ENCODE measurements at places on chromosomes 4 and X.

DNA sequence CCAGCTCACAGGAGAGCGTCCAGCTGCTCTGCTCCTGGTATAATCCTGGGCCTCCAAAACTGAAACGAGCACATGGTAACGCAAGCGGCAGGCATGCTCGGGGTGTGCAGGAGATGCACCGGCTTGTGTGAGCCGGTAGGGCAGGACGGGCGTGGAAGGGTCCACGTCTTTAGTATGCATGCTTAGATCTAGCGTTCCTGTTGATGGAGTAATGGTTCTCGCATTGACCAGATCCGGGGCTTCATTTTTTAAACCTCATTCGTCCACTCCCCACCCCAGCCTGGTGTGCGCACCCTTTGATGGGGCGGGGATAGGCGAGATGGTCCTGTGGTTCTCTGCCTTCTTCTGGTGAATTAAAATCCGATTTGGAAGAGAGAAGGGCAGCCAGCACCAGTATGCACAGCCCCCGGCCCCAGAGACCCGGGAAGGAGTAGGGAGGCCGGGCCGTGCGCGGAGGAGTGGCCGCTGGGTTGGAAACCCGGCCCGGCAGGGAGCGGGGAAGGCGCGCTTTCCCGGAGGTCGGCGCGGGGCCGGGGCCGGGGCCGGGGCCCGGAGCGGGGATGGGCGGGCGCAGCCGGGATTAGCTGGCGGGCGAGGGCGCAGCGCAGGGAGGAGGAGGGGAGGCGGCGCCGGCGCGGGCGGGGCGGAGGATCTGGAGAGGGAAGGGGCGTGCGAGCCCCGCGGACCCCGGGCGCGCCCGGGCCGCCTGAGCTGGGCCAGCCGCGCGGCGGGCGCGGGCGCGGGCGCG, 39.9 kb downstream of the FAM149A start:
- no peak for DNase-seq

DNA sequence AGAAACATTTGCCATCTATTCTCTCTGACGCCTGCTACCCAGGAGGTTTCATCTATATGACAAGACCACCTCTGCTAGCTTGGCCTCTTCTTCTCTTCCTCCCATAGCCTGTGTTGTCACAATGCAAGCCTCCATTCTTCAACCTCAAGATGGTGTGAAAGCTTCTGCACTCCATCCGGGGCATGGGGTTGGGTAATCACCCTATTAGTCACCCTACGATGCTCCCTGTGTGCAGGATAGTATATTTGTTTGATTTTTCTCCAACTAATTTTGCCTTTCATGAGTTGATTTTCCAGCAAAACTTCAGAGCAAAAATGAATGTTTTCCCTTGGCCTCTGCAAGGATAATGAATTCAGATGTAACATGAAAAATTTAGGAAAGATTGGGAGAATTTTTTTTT, 128.0 kb upstream of the STS start:
- DNase-seq = no peak

- no peak for DNase-seq
Observed at GRCh38 chr4:16745009-16745635, 153.3 kb downstream of the LDB2 start.

DNA sequence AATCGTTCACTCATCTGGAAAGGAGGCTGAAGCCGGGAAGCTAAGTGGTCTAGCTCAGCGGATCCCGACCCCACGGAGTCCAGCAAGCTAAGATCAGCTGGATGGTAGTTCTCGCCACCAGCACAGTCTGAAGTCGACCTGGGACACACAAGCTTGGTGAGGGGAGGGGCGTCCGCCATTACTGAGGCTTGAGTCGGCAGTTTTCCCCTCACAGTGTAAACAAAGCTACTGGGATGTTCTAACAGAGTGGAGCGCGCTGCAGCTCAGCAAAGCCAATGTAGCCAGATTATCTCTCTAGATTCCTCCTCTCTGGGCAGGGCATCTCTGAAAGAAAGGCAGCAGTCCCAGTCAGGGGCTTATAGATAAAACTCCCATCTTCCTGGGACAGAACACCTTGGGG, 555.4 kb downstream of the BCOR start:
- no peak for DNase-seq

DNA sequence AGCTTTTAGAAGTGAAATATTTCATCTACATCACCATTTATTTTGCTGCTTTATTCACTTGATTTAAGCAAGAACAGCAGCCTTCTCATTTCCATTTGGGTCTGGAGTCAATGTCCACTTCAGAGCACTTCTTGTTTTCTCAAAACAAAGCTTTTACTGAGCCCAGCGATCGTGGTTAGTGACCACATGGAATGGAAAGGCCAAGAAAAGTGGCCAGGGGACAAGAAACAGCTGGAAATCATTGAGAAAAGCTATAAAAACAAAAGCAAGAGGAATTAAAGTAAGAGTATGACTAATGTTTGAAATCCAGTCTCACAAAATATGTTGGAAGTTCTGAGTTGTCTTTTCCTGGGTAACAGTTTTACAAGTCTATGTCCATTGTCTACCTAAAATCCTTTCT, 328.4 kb upstream of the INTU start:
- DNase-seq = no peak

DNA sequence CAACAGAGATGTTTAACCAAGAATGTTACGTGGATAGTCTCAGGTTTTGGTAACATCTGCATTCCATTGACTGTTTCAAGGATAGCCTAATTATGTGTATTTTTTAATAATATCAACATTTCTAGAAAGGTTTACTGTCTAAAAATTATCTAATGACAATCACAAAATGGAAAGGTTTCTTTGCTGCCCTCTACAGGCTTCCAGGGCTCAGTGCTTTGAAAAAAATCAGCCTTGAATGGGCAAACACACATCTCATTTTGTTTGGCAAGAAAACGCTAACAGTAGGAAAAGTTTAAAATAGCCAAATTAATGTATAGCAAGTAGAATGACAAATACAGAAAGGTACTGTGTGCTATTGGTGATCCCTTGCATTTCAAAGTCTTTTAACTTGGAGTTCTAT, 223.4 kb upstream of the PRPS2 start:
- no peak for DNase-seq

- no peak for DNase-seq
Observed at GRCh38 chr4:143538979-143539669, 25.6 kb downstream of the SMARCA5 start.

DNA sequence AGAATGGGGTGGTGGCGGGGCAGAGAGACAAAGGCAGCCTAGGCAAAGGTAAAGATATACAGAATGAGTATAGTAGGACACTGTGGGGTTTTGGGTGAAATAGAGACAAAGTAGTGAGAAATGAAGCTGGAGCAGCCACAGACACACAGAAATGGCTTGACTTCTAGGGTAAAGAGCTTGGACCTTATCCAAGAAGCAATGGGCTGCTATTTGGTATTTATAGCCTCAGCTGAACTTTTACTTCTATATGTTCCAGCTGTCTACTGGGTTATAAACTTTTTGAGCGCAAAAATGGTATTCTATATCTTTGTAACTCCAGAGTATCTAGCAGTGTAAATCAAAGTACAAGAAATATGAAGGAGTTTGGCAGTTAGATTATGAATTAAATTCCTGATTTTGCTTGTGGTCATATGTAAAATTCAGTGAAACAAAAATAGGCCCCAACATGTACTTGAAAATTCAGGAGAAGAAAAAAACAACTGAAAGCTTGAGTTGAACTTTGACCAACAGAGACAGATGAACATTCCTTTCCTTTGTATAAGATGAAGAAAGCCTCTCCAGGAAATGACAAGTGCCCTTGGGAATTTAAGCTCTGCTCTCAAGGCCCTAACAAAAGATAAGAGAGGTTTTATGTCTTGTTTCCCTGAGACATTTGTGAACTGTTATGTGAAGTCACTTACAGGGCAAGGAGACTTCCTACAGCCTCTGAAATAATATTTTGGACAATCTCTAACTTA, 354.1 kb downstream of the CHIC1 start:
- no peak for DNase-seq

DNA sequence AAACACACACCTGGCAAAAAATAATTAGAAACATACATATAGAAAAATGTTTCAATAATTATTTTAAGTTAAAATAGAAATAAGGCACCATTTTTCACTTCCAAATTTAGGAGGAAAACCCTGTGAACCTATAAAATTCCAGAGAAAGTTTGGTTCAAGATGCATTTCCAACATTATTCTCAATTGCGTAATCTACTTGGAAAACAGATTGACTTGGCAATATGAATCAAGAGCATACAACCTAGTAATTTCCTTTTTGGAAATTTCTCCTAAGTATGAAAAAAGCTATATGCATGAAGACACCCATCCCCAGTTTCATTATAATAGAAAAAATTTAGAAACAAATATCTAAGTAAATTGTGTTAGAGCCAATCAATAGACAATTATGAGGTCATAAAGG, 242.9 kb downstream of the IQCM start:
- no peak for DNase-seq

DNA sequence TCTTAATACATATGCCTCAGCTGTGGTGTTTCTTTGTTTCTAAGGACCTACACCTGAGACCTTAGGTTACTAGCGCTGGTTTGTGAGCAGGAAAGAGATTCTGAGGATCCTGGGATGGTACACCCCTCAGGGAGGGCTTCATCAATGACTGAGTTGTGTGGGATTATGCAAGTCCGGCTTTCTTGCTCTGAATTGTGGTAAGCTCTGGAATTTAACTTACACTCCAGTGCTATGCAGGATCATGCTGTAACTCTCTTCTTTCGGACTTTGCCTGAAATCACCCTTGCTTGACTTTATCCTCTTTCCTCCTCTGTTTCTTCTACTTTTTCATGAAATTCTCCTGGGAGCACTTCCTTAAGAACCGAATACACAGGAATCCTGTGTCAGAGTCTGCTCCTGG, 431.5 kb upstream of the BOD1L1 start:
- no peak for DNase-seq

DNA sequence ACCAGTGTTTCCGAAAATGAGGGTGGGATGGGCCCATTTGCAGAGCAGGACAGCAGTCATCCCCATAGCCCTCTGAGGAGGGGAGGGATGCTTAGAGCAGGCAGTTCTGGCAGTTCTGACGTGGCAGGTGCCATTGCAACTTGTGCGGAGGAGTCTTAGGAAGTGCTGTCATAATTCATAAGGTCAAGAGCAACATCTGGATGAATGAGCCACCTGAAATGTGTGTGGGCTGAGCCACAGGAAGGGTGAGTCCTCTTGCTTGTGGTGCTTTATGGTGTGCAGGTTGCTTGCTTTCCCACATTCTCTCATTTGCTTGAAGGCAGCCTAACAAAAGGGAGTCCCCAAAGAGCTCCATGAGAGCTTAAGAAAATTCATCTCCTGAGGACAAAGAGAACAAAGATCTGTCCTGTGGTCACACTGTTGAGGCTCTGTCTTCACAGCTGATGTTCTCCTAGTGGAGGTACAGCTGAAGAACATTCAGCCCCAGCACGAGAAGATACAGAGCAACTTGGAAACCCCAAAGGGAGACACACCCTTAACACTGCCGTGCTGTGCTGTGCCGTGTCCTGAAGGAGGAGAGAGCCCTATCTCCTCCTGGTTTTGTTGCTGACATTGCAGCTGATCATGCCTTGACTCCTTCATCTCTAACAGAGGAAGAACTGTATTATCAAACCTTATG, 60.3 kb downstream of the DLG3 start:
- DNase-seq = no peak

DNA sequence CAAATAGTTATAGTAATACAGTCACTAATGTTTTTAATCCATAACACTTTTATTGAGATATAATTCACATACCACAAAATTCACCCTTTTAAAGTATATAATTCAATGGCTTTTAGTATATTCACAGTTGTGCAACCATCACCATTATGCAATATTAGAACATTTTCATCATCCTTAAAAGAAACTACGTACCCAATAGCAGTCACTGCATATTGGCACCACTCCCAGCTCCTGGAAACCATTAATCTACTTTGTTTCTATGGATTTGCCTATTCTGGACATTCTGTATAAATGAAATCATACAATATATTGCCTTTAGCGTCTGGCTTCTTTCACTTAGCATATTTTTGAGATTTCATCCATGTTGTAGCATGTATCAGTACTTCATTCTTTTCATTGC, 99.3 kb downstream of the AMMECR1 start:
- no peak for DNase-seq

DNA sequence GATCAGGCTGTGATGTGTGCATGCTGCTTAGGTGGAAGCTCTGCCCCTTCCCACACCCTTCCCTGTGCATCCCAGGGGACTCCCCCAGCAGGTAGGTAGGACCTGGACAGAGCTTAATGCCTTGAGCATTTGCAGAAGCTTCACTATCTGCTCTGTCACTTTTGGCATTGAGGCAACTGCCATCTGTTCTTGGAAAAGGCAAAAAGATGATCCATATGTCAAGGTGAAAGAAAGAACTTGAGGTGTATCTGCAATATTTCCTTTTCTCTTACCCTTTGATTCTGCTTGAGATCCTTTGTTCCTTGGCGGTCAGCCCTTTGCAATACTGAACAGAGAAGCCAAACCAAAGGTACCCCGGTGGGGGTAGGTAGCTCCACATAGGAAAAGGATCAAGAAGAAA, 37.1 kb upstream of the TBC1D9 start:
- no peak for DNase-seq

GRCh38 chr4:30601070-30601865, 118.9 kb upstream of the PCDH7 start:
- no peak for DNase-seq

- DNase-seq = no peak
Observed at GRCh38 chrX:39451046-39451445, 646.7 kb downstream of the BCOR start.

DNA sequence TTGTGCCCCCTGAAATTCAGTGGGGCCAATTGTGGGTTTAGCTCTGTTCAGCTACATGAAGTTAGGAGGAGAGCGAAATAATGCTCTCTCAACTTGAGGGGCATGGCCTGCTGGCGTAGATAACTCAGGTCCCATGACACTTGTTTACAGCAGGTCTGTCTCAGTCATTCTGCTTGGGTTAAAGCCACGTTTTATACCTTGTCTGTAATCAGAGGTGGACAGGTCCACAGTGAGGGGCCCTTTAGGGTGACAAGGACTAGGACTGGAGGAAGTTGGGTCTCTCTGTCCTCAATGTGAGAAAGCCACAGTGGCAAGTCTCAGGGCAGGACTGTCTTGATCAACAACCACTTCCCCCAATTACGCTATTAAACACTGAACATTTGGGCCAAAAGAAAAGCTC, 49.0 kb downstream of the PDHA1 start:
- DNase-seq = no peak

GRCh38 chrX:153370293-153371055, 30.7 kb downstream of the PNMA6E start:
- DNase-seq = no peak

DNA sequence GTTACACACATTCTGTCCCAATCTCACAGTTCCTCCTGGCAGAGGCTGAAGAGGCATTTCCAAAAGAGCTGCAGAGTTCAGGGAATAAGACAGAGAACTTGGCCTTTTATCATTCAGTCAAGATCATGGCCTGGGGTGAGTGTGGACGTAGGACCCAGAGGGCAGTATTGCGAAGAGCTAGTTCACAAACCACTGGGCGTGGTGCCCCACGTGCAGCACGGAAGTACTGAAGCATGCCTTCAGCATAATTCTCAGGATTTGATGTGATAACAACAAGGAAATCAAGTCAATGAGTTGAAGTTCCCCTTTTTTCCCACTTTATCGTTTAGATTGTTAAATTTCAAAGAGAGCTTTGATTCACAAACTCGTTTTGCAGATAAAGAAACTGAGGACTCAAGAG, 117.7 kb downstream of the RELL1 start:
- no peak for DNase-seq

Data from D721Med (cell line).